ENCODE measurements at places on chromosomes 16 and 17.

DNA sequence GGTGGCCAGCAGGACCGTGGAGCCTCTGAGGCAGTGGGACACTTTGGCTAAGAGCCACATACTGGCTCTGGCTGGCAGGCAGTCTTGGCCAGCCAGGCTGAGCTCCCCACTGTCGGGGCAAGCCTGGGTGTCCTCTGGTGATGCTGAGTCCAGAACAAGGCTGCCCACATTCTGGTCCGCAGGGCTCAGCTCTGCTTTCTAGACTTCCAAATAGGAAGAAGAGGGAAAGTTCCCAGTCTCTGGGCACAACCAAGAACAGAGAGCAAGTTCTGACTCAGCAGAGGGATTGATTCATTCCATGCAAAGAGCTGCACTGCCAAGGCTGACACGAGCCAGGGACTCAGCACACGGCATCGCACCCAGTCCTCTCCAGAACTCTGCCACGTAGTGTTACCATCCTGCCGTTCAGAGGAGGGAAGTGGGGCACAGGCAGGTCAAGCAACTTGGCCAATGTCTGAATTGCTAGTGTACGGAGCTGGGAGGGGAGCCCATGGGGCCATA lies 58.9 kb downstream of the NOS2 start:
- no peak for DNase-seq

DNA sequence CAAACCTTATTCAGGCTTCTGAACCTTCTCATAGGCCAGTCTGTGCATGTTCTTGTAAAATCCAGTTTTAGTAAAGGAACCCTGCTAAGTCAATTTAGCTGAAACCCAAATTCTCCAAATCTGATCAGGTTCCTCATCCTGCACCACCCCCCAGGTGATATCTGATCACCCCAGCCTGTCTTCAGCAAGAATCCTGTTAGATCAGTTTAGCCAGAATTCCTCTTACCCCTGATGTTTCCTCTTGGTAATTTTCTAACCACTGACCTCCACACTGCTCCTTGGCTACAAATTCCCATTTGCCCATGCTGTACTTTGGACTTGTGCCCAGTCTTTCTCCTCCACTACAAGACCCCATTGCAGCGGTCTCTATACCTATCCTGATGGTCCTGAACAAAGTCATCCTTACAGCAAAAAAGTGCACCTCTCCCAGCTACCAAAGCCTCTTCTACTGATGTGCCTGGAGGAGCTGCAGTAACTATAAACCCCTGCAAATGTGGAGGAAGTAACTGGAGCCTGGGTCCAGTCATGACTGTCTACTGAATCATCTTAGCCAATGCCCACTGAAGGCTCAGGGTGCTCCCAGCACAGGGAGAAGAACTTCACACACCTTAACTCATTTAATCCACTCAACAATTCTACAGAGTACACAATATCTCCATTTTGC lies 23.8 kb downstream of the TEX14 start:
- no peak for DNase-seq

- DNase-seq: peak; percentile 55
Measured at GRCh38 chr17:74453665-74454196, 12.7 kb upstream of the CD300A start.

DNA sequence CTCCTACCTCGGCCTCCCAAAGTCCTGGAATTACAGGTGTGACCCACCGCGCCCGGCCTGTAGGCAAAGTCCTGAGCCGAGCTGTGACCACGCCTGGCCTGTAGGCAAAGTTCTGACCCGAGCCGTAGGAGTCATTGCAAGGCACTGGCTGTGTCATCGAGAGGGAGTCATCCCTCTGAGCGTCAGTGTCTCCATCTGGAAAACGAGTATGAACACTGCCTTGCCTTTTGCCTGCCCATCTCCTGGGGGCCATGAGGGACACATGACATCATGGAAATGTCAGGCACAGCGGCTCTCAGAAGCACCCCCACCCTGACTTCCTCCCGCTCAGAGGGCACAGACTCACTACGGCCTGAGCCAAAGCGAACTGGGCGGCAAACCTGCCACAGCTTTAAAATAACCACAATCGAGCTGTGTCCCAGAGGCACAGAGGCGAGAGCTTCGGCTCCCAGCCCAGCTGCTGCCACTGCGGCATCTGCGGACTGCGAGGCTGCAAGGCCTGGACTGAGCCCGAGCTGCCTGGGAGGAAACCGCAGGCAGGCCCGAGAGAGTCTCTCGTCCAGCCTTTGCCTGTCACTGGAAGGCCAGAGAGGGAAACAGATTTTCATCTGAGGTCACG lies 50.8 kb downstream of the RPH3AL start:
- DNase-seq: no peak

All from effector memory CD4-positive, alpha-beta T cell (primary cell).